Epithelial cell of proximal tubule (primary cell): ENCODE measurements at places on chromosomes 5 and 9.

DNA sequence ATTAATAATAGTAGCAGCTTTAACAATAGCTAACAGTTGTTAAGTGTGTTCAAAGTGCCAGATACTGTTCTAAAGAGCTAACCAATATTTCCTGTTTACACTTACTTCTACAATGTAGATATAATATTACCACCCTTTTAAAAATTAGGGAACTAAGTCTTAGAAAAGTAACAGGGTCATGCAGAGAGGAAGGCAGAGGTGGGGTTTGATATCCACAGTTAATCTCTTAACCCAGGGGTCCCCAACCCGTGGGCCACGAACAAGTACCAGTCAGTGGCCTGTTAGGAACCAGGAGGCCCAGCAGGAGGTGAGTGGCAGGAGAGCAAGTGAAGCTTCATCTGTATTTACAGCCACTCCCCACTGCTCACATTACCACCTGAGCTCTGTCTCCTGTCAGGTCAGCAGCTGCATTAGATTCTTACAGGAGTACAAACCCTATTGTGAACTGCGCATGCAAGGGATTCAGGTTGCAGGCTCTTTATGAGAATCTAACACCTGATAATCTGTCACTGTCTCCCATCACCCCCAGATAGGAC is 89.1 kb downstream of the ACTL7B start:
- DNase-seq = no peak

- no peak for DNase-seq
Measured at GRCh38 chr5:156354571-156354970, 27.6 kb downstream of the SGCD start.

GRCh38 chr5:178772351-178772750 is 41.9 kb upstream of the ZNF354A start:
- no peak for DNase-seq

- no peak for DNase-seq
Measured at GRCh38 chr5:17785774-17786173, 151.5 kb downstream of the TAF11L14 start.

DNA sequence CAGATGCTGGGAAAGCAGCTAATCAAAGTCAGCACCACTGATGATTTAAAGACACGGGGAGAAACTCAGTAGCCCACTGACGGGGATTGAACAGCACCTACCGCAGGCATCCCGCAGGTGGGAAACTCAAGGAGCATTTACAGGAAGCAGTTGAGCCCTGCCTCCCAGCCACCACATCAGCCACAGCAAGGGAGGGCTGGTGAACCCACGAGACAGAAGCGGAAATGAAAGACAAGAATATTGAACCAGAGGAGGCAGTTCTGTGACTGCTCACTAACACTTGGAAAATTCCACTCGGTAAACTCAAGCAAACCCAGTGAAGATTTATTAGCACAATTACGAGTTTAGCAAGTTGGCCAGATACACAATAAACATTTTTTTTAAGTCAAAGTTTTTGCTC is 10.6 kb upstream of the FAM163B start:
- DNase-seq = no peak

GRCh38 chr9:86469476-86470250 is 115.5 kb upstream of the TUT7 start:
- DNase-seq = peak; percentile 42

- no peak for DNase-seq
Measured at GRCh38 chr9:91017245-91017644, 215.6 kb downstream of the SYK start.

- no peak for DNase-seq
Measured at GRCh38 chr9:74570879-74571512, 73.9 kb downstream of the RORB start.

- no peak for DNase-seq
Measured at GRCh38 chr5:29069104-29069402, 2030.7 kb upstream of the CDH9 start.
